ENCODE measurements at places on chromosomes 4 and X.

DNA sequence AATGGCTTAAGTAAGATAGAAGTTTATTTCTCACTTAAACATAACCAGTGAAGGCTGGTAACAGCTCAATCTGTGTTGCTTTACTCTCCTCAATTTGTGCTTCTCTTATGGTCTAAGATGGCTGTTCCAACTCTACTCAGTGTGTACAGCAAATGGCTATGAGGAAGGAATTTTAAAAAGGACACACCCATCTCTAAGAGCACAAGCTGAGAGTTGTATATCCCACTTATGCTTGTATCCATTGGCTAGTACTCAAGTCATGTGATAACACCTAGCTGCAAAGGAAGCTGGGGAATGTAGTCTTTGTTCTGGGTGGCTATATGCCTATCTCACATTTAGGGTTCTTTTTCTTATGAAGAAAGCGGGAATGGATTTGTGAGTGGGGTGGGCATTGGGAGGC is 63.3 kb downstream of the GPAT3 start:
- peak; percentile 53 for DNase-seq

DNA sequence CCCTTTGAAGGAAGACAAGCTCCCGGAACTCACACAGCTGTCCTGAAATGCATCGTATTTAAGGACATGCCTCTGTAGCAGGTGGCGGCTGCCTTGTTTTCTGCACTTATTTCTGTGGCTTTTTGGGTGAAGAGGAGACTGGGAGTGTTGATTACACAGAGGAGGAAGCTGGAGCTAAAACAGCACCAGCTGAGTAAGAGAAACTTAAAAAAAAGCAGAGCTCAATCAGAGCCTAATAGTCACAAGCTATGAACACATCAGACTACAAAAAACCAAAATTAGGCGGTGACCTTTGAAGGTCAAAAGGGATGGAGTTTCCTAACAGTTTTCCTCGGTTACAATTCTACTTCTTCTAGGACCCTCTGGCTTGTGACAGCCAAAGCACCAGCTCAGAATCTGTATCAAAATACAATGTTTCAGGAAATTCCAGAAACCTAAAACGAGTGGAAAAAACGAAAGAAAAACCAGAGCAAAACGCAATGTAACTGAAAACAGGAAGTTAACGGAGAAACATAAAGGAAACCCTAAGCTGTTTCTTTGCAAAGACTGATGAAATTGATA is 13.5 kb downstream of the PRKX start:
- no peak for DNase-seq

GRCh38 chr4:85522277-85522676 is 47.3 kb downstream of the ARHGAP24 start:
- DNase-seq: no peak

DNA sequence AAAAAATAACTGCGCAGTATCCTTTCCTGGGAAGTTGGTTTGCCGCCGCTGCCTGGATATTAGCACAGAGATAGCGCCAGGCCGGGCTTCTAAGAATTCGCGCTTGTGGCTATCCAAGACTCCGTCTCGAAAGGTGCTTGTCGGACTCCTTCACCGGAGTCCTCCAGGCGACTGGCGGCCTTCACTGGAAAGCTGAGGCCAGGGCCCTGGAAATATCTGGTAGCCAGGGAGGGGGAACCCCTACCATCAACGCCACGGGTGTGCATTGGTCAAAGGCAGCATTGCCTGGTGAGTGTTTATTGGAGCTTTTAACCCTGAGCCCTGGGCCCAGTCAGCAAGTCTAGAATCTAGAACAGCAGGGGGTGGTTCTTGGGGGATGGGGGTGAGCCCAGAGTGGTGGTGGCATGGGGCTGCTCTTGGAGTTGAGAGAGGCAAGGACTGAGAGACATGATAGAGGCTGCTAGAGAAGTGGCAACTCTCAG is 577 bp upstream of the PIM2 start:
- DNase-seq: no peak

- DNase-seq: peak; percentile 26
Measured at GRCh38 chrX:149830192-149830873, 48.6 kb downstream of the MAGEA9 start.

GRCh38 chrX:147174591-147174990 is 360.0 kb upstream of the CXorf51A start:
- DNase-seq: no peak

DNA sequence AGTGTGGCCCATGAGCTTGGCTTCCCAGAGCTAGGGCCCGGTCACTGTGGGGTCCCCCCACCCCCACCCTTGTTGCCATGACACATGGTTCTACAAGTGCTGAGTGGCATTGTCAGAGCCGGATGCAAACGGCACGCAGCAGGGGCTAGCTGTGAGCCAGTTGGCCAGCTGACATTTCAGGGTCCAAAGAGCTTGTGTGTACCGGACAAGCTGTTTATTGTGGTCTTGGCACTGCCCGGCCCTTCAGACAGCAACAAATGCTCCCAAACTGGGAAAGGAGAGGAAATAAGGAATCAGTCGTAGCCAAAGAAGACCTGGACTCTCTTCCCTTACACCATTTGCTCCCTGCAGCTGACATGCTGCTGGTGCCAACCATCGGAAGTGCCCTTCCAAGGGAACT is 36.8 kb downstream of the TSC22D3 start:
- DNase-seq: no peak

- DNase-seq: no peak
Measured at GRCh38 chr4:83751336-83751949, 215.5 kb downstream of the GPAT3 start.

- DNase-seq: no peak
Measured at GRCh38 chrX:132565273-132565672, 76.4 kb upstream of the MBNL3 start.

GRCh38 chr4:76582074-76582816 is 147.2 kb downstream of the SHROOM3 start:
- DNase-seq: peak; percentile 55

- peak; percentile 35 for DNase-seq
Measured at GRCh38 chrX:27555514-27555913, 34.6 kb upstream of the DCAF8L2 start.

DNA sequence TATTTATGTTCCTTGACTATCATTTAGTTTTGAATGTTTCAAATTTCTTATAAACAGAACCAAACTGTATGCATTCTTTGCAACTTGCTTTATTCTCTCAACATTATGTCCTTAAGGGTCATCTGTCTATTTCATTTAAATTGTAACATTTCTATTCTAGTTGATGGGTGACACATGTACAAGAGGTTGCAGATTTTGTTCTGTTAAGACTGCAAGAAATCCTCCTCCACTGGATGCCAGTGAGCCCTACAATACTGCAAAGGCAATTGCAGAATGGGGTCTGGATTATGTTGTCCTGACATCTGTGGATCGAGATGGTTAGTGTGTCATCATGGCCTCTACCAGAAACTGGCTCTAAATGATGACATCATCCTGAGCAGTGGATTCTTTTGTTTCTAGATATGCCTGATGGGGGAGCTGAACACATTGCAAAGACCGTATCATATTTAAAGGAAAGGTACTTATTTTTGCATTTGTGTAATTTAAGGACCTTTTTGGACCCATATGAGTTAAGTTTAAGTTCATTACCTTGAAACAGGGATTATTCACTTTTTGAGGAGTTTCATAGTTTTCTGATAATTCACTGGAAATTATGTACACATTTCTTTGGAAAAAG is 6.1 kb downstream of the LIAS start:
- DNase-seq: peak; percentile 85

GRCh38 chr4:8260656-8261111 is 8.9 kb upstream of the HTRA3 start:
- peak; percentile 83 for DNase-seq

GRCh38 chr4:79235095-79235494 is 90.8 kb downstream of the NAA11 start:
- DNase-seq: no peak

- no peak for DNase-seq
Measured at GRCh38 chrX:51024106-51024696, 113.7 kb downstream of the BMP15 start.

DNA sequence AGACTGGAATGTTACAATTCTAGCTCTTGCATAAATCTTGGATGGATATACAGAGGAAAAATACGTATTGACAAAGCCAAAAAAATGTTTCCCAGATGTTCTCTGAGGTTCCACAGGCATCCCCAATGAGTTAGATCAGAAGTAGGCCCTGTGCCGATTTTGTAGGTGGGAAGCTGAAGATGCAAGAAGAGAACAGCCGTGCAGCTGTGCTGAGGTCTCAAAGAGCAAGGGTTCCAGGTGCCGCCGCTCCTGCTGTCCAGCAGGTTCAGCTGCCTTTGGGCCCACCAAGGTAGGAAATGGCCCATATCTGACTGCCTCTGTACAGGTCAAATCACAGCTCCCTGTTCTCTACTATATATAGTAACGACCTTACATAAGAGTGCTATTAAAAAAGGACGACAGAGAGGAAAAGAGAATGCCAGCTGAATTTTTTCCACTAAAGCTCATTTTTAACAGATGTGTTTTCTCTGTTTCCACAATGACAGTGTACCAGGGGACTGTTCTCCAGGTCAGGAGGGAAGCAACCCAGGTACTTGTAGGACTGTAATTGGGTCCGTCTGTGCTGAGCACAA is 155.6 kb downstream of the CBR4 start:
- peak; percentile 60 for DNase-seq

GRCh38 chr4:7032596-7032995 is 10.6 kb upstream of the TADA2B start:
- DNase-seq: no peak

GRCh38 chr4:98951710-98952109 is 22.8 kb upstream of the EIF4E start:
- DNase-seq: no peak

- no peak for DNase-seq
Measured at GRCh38 chr4:126221717-126222340, 907.1 kb downstream of the FAT4 start.

DNA sequence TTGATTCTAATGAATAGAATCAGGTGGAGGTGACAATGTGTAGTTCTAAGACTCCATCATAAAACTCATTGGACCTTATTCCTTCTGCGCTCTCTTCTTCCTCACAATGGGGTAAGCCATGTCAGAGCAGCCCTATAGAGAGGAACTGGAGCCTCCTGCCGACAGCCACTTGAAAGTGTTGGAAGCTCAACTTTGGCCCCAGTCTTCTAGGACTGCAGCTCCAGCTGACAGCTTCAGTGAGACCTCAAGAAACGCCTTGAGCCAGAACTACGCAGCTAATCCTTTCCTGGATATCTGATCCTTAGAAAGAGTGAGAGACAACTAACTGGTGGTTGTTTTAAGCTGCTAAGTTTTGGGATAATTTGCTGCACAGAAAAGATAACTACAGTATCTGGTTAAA is 22.1 kb upstream of the ADH7 start:
- DNase-seq: no peak

DNA sequence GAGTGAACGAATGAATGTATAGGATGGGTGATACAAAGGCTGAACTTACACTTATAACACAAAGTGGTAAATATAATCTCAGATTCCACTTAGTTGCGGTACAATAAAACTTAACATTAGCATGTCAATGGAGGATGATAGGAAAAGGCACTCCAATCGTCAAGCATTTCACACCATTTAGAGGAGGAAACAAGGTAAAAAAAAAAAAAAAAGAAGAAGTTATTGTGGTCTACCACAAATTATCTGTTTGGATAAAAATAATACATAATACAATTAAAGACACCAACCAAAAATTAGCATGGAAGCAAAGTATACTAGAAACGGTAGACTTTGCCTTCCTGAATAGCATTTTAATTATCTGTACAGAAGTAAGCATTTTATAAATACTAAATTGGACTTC is 205.5 kb downstream of the PPP3CA start:
- DNase-seq: no peak

DNA sequence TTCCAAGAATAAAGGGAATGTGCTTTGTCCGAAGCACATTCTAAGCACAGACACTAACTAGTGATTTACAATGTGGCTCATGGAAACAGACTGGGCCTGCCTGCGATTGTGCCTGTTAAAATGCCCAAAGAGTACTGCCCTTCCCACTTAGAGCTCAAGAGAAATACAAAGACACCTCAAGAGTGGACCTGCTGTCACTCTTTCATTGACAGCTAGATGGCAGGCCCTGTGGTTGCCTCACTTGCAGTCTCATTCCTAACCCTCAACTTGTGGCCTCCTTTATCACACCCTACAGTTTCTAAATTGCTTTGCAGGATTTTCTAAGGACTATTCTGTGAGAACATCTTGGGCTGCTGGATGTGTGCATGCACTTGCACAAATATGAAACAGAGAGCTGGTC is 331.0 kb upstream of the EMCN start:
- DNase-seq: no peak

GRCh38 chrX:42237956-42238355 is 314.6 kb upstream of the CASK start:
- DNase-seq: peak; percentile 1

- no peak for DNase-seq
Measured at GRCh38 chr4:123972031-123972430, 575.4 kb downstream of the SPRY1 start.

GRCh38 chrX:44183329-44183728 is 160.1 kb downstream of the EFHC2 start:
- DNase-seq: no peak

DNA sequence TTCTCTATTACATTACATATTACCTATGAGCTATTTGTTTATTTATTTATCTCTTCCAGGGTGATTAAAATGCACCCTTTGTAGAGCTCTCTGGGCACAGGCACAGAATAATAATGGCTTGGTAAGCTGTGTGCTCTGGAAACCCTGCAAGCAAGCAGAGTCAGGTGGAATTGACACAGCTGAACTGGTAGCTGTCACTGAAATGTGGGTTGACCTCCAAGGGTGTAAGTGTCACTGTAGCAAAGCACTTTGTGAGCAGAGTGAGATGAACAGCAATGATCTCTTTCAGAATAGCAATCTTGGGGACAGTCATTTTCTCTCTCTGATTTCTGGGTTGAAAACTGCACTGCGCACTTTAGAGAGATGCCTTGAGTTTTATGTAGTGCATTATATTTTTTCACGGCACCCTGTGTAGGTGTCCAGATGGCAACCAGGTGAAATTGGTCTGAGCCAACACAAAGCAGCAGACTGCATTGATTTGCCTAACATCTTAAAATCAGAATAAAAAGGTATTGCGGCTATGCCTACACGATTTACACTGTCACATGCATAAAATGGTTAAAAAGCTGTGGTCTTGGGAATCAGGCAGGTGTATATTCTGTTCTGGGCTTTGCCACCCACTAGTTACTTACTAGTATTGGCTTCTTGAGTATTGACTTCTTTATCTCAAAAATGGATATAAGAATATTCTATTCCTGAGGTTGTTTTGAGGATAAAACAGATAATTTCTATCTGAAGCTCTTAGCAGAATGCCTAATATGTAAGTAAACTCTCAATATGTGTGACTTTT is 450.3 kb downstream of the RAPGEF2 start:
- DNase-seq: no peak

- peak; percentile 86 for DNase-seq
Measured at GRCh38 chr4:137125011-137125410, 407.3 kb downstream of the PCDH18 start.

GRCh38 chrX:147901461-147902126 is 10.1 kb upstream of the FMR1 start:
- no peak for DNase-seq

DNA sequence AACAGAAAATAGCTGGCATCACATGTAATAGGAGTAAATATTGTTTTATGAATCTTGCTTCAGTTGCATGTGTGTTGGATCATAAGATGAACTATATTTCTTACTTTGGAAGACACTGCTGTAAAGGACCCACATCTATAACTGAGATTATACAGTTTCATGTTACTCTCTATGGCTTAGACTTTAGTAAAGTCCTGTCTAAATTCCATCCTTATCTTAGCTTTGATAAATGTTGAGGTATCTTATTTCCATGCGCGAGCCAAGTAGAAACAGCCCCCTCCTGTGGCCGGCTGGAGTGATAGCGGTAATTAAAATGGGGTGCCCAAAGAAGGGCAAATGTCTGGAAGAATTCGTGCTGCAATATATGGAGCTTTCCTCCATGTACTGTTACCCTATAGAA is 43.0 kb downstream of the CCDC158 start:
- DNase-seq: peak; percentile 46

Measured in fibroblast of skin of right biceps (primary cell).